ENCODE measurements at places on chromosomes 16 and 17.

DNA sequence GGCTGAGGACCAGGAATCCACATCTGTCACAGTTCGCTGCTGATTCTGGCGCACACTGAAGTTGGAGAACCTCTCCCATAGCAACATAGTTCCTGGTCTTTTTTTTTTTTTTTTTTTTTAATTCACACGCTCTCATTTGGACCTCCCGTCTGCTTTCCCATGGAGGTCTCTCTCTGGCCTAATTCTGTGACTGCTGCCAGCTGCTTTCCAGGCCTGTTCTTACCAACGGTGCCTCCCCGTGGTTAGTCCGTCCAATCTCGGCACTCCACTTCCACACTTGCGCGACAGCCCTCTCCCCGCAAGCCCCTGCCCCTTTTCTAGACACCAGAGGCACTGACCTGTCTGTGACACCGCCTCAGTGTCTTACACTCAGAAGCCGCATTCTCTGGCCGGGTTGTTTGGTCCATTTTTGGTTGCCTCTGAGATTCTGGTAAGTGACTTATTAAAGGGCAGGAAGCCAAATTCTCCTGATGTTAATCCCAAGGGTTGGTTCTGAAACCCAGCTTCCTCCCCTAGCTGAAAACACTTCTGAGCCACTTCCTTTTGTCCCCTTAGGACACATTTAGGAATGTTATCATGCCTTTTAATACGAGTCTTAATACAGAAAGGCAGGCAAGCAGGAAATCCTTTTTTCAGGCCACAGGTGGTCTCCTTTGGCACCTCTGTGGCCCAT, 1.1 kb upstream of the AKTIP start:
- no peak for DNase-seq

- DNase-seq = no peak
Measured at GRCh38 chr17:58532555-58532951, 18.1 kb upstream of the MTMR4 start.

DNA sequence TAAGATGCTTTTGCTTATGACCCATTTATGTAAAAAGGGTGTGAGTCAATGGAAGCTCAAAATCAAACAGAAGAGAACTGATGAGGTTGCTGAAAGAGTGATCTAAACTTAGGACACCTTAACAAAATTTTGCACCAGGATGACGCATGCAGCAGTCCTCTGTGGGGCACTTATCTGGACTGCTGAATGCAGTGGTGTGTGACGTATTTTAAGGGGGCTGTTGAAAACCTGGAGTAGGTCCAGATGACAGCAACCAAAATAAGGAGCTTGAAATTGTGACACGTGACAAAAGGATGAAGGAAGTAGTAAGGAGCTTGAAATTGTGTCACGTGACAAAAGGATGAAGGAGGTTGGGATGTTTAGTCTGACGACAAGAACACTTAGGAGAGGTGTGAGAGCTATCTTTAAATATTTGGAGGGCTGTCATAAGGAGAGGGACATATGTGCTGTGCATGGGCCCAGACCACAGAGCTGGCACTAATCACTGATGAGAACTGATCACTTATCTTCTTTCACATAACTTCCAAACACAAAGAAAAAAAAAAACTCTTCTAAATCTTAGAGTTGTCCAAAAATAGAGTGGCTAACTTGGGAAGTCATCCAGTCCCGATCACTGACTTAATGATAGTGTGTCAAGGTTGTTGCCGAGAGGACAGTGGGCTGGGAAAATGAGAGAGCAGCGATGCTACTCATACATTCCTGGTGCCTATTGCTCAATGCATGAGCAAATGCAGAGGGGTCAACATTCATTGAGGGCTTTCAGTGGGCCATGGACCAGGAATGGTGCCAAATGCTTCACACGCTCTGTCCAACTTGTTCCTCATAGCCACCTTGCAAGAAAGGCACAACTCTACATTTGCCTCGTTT, 264.2 kb upstream of the ZFHX3 start:
- DNase-seq = no peak

GRCh38 chr17:81999976-82000802, 22.5 kb downstream of the CENPX start:
- DNase-seq = no peak

- no peak for DNase-seq
Measured at GRCh38 chr17:72126575-72127486, 6.0 kb downstream of the SOX9 start.

GRCh38 chr17:74118504-74118903, 85.0 kb upstream of the RPL38 start:
- no peak for DNase-seq

DNA sequence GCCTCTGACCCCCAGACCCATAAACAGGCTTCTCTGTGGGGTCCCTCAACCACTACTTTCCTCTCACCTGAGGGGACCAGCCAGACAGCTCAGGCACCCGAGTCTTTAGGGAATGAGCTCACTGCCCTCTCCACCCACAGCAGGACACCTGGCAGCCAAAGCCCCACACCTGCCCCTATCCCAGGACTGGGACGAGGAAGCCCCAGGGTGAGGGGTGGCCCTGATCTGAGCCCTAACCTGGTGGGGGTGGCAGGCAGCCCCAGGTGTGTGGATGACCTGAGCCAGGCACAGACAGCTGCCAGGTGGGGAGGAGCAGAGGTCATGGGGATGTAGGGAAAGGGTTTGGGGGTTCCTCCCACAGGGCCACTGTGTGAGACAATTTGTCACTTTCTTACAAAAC, 1.7 kb upstream of the TEX19 start:
- DNase-seq = no peak

GRCh38 chr16:10862438-10862837, 14.6 kb upstream of the CIITA start:
- no peak for DNase-seq

GRCh38 chr16:65244787-65245186, 122.9 kb upstream of the CDH11 start:
- no peak for DNase-seq

DNA sequence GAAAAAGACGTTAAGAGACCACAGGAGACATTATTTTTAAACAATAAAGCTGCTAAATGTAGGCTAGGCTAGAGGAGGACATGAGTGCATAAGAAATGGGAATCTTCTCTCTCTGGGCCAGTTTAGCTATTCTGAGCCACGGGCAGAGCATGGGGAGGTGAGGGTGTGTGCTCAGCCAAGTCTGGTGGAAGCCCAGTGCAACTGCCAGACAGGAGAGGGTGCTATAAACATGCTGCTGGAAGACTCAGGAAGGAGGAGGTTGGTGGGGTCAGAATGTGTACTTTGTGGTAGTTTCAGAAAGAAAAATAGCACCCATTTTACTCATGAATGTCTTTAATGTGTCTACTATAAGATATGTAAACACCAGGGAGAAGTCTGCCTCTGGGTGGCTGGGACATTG, 5.9 kb upstream of the SDK2 start:
- no peak for DNase-seq

- no peak for DNase-seq
Measured at GRCh38 chr17:72542317-72542716, 421.5 kb downstream of the SOX9 start.

Measured in stimulated activated CD8-positive, alpha-beta memory T cell treated with anti-CD3 and anti-CD28 coated beads, Interleukin-4, amount 100 ng/mL, for 1 hour (primary cell).